Stomach (tissue), 19 donors: ENCODE measurements at places on chromosomes 5 and 9. TPM values are rescaled to one million over a fixed set of nuclear protein-coding genes. Genes with fewer than 3 reads are reported as not detected.

The FAXDC2 gene
- 160 TPM for total RNA-seq

The TLR4 gene
- 11.2 TPM for total RNA-seq

The LCN1 gene
- not detected for total RNA-seq

The RNF208 gene
- 18.7 TPM for total RNA-seq

The MTRR gene
- 53.9 TPM for total RNA-seq

The SPINK7 gene
- total RNA-seq = not detected

The CFAP90 gene
- total RNA-seq = not detected

The PRRT1B gene
- 1.8 TPM for total RNA-seq

The CCL27 gene
- total RNA-seq = not detected

The NEUROG1 gene
- total RNA-seq = not detected

The NSG2 gene
- 4.8 TPM for total RNA-seq

The MCIDAS gene
- total RNA-seq = 4.1 TPM

GRCh38 chr5:122880749-122881148 lies 35.3 kb downstream of the SNX24 start:
- no peak for DNase-seq

DNA sequence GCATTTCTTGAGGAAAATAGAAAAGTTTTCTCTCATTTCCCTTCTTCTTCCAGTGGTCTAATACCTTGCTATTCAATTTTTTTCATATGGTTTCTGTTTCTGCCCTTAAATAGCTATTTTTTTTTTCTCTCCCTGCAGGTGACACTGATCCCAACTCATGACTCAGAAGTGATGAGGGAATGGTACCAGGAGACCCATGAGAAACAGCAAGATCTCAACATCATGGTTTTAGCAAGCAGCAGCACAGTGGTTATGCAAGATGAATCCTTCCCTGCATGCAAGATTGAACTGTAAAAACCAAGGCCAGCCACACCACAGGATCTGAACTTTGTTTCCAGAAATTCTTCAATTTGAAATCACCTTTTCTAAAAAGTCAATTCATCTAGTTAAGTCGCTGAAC lies 97.7 kb downstream of the MAP1B start:
- DNase-seq = no peak

GRCh38 chr9:37512437-37512836 lies 26.7 kb downstream of the POLR1E start:
- DNase-seq = no peak

DNA sequence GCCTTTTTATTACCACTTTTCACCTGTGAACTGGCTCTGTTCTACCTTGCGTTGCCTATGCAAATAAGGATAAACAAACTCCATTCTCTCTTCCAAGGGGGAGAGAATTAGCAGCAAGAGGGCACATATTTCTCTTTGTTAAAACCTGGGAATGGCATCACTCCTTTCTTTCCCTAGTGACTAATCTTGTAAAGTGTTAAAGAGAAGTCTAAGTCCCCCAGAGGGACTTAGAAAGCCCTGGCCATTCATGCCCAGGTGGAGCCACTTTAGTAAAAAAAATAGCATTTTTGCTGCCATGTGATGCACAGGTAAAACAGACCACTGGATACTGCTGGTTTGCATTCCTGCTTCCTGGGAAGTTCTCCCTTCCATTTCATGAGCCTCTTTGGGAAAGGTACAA lies 148.4 kb downstream of the MAN2A1 start:
- no peak for DNase-seq

GRCh38 chr9:93300585-93301081 lies 116.7 kb downstream of the WNK2 start:
- DNase-seq = no peak

- peak; percentile 91 for DNase-seq
These were observed 47.6 kb downstream of the THBS4 start for GRCh38 chr5:80082731-80083100.

DNA sequence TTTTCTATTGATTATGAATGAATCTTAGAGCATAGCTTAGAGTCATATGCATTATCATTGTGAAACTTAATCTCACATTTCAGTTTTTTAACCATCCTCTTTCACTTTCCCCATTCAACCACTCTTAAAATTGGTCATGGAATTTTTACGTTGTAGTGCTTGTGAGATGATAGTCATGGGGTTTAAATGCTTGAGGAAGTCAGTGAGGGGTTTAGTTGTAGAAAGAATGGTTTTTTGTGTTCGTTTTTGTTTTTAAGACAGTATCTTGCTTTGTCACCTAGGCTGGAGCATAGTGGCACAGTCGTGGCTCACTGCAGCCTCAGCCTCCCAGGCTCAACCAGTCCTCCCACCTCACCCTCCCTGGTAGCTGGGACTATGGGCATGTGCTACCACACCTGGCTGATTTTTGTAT lies 19.6 kb downstream of the UGCG start:
- DNase-seq = no peak

GRCh38 chr9:15221746-15222145 lies 85.3 kb downstream of the TTC39B start:
- DNase-seq = no peak

GRCh38 chr9:79013715-79014610 lies 557.8 kb upstream of the TLE4 start:
- no peak for DNase-seq

- DNase-seq = no peak
These were observed 197.4 kb upstream of the IRX2 start for GRCh38 chr5:2948875-2949274.

DNA sequence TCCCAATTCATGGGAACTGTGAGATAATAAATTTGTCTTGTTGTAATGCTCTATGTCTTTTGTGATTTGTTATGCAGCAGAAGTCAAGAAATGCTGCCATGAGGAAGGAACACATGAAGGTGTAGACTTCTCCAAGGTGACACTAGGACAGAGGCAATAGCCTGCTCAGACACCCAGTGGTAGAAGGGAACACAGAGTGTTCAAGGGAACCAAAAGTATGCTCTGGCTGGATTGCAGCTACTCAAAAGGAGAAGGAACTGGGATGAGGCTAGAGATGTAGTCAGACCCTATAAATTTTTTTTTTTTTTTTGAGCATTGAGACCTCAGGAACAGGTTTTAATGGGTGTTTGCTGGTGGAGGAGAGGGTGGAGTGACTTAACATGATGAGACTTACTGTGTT lies 232.5 kb downstream of the PARP8 start:
- DNase-seq = no peak

GRCh38 chr5:14928661-14929060 lies 57.1 kb upstream of the ANKH start:
- DNase-seq = no peak

GRCh38 chr9:135256581-135257354 lies 169.3 kb downstream of the OLFM1 start:
- no peak for DNase-seq

- DNase-seq = no peak
These were observed 163.3 kb upstream of the DAPK1 start for GRCh38 chr9:87334366-87334765.

DNA sequence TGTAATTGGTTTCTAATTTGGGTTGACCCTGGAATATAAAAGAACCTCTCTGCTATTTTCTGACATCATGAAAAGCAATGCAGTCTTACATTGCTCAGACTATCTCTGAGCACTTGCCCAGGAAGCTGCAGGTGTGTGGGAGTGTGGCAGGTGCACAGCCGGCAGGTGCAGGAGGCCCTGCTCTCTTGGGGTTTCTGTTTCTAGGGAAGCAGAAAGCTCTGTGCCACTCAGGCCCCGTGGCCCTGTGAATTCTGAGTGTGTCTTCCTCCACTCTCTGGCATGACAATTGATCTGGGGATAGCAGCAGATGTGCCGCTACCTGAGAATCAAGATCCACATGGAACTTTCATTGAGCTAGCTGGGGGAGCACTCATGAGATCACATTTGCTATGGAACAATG lies 45.7 kb upstream of the IRX2 start:
- DNase-seq = no peak

- DNase-seq = no peak
These were observed 47.7 kb upstream of the GARNL3 start for GRCh38 chr9:127216888-127217217.

GRCh38 chr9:134174073-134174449 lies 9.7 kb upstream of the RNU6ATAC start:
- no peak for DNase-seq

DNA sequence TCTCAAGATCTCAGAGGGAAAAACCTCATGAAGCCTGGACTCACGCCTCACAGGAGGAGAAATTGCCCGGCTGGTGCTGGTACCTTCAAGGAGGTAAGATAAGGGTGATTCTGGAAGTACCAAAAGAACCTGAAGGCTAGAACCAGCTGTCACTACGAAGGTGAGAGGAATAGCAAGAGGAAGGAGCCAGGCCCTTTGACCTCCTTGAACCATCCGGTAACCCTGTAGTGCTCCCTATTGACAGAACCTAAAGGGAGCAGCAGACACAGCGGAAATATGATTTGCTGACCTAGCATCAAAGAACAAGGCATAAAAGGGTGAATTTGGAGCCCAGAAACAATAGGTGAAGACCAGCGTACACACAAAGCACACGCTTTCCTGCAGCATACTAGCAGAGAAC lies 92.2 kb downstream of the DOCK8 start:
- peak; percentile 27 for DNase-seq

DNA sequence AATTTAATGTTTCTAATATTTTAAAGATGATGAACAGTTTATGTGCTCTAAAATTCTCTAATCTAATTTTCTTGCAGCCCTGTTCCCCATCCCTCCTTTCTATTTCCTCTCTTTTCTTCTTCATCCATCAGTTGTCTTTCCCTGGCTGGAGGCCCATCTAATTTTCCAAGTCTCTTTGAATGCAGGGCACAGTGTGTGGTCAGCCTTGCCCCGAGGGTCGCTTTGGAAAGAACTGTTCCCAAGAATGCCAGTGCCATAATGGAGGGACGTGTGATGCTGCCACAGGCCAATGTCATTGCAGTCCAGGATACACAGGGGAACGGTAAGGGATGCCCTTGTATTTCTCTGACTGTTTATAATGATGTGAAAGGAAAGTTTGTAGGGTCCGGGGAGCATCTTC lies 111.8 kb downstream of the MEGF10 start:
- DNase-seq = no peak

- no peak for DNase-seq
These were observed 383.4 kb downstream of the TMEM38B start for GRCh38 chr9:106077731-106078130.

GRCh38 chr9:107637421-107638420 lies 148.2 kb upstream of the KLF4 start:
- DNase-seq = peak; percentile 68

GRCh38 chr5:178123966-178124925 lies 6.6 kb upstream of the RMND5B start:
- DNase-seq = peak; percentile 76

- DNase-seq = no peak
These were observed 218.2 kb downstream of the GADD45G start for GRCh38 chr9:89822996-89823395.

GRCh38 chr5:109688970-109689739 lies 572 bp upstream of the MAN2A1 start:
- DNase-seq = peak; percentile 98

DNA sequence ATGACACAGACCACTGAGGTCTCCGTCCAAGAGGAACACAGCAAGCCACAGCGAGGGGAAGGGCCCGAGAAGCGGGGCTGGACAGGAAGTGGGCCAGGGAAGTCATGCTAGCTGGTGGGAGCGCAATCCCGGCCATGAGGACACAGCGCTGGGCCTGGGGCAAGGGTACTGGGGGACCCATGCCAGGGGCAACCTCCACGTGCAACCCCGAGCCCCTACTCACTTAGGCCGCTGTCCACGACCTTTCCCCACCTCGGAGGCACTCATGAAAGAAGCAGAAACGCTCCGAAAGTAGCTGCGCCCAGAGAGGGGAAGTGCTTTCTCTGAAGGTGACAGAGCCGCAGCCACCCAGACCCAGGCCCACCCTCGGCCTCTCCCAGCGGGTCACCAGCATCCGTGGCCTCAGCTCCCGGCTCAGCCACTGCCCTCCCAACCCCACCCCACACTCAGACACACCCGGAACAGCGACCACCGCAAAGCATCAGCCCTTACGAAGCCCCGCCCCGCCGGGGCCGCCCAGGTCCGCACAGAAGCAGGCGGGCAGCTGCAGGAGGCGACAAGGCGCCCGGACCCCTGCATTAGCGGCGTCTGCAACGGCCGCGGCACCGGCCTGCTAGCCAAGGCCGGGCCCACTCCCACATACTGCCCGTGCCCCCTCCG lies 782 bp downstream of the BICD2 start:
- DNase-seq = no peak

- DNase-seq = no peak
These were observed 60.6 kb downstream of the PAM start for GRCh38 chr5:102815540-102816332.

DNA sequence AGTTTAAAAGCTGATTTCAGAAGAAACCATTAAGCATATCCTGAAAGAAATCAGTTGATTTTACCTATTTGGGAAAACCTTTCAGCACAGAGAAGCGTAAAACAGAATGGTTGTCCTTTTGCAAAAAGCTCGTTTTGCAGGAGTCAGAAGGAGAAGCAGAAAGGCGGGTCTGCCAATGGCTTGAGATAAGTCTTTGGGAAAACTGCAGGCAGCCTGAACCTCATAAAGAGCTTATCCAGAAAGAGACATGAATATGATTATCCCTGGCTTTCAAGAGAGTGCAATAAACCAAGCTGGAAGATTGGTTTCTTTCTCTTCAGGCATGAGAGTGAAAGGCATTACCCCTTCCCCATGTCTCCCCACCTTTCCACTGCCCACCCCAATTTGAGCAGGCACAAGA lies 353.3 kb downstream of the ARHGEF28 start:
- DNase-seq = no peak

DNA sequence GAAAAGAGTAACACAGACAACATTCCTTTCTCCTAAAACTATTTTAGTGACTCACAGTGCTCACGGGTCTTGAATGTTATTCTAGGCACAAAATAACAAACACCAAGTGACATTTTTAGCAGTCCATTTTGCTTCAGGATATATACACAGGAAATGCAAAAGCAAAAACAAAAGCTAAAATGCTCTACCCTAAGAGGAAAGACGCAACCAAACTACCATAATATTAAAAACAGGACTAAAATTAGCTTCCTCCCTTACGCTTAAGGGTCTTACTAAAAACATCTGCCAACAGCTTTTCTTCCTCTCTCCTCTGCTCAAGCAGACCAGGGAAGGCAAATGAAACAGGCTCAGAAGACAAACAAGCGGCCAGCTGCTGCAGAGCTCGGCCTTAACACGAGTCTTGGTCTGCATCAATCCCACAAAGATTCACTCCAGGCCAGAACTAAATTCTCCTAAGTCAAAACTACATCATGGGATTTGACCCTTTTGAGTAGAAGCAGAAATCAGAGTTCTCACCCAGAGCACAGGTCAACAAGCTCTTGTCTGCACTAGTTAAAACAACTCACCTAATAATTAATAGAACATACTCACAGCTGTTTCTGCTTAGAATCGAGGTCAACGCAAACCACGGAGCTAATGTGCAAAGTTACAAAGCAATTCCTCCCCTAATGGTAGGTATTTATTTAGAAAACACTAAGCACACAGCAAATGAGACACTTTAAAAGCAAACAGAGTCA lies 62.3 kb downstream of the RAPGEF1 start:
- peak; percentile 75 for DNase-seq

- no peak for DNase-seq
These were observed 8.2 kb upstream of the RUFY1 start for GRCh38 chr5:179542170-179542569.

GRCh38 chr5:10387690-10388089 lies 34.2 kb downstream of the MARCHF6 start:
- DNase-seq = no peak

- DNase-seq = no peak
These were observed 37.1 kb downstream of the DNAJB5 start for GRCh38 chr9:35026671-35027070.
